ENCODE measurements at places on chromosomes 7 and 10. TPM values are rescaled to one million over a fixed set of nuclear protein-coding genes. Genes with fewer than 3 reads are reported as not detected.

Gene LIPN
- total RNA-seq: not detected

Gene SPDYE2B
- total RNA-seq: not detected

Gene MSMB
- total RNA-seq: not detected

Gene HYAL4
- not detected for total RNA-seq

Gene PKD2L1
- total RNA-seq: not detected

Gene KLF6
- total RNA-seq: 37.5 TPM

Gene HOXA6
- 0.26 TPM for total RNA-seq

Gene TRIM74
- total RNA-seq: not detected

Gene C7orf33
- total RNA-seq: not detected

Gene LRIT2
- not detected for total RNA-seq

Gene SLK
- 23.8 TPM for total RNA-seq

Gene IFIT5
- 13.7 TPM for total RNA-seq

Gene WNT8B
- total RNA-seq: not detected

Gene OIT3
- total RNA-seq: 1.2 TPM

Gene SPDYE2
- not detected for total RNA-seq

Gene ARHGEF35
- 0.60 TPM for total RNA-seq

Gene GIMAP4
- not detected for total RNA-seq

Gene INMT
- 567 TPM for total RNA-seq

Gene DNAJC12
- total RNA-seq: 12.8 TPM

Gene SPAM1
- not detected for total RNA-seq

Gene ADCYAP1R1
- not detected for total RNA-seq

Gene DPYSL4
- total RNA-seq: 21.8 TPM

Gene PRLHR
- total RNA-seq: not detected

Gene SCART1
- 2.1 TPM for total RNA-seq

Gene CUZD1
- total RNA-seq: not detected

Gene LAMB4
- total RNA-seq: under 0.01 TPM

Gene DYDC2
- total RNA-seq: not detected

Gene VENTX
- not detected for total RNA-seq

Gene SEC31B
- 2.0 TPM for total RNA-seq

Gene CYP51A1
- 166 TPM for total RNA-seq

Gene NPC1L1
- not detected for total RNA-seq

Gene IKZF1
- not detected for total RNA-seq

Gene STEAP1B
- total RNA-seq: 3.8 TPM

Gene GIMAP2
- total RNA-seq: 0.09 TPM

Gene ANKRD2
- total RNA-seq: not detected

Gene POLL
- 14.2 TPM for total RNA-seq

Gene CPEB3
- 0.82 TPM for total RNA-seq

Gene TUBB8
- total RNA-seq: not detected

Gene IPMK
- 4.8 TPM for total RNA-seq

Gene TLL2
- not detected for total RNA-seq

Gene OR2A12
- total RNA-seq: not detected

Gene TLX1
- not detected for total RNA-seq

Gene PON1
- total RNA-seq: not detected

Gene HOGA1
- 0.58 TPM for total RNA-seq

All from pericardium fibroblast (primary cell).